ENCODE measurements at places on chromosomes 12 and 14. TPM values are rescaled to one million over a fixed set of nuclear protein-coding genes. Genes with fewer than 3 reads are reported as not detected.

LRP6 gene
- polyA plus RNA-seq: 10.4 TPM

- H3K4me1 ChIP-seq: peaks cover 11% of the 10 kb centered on the region
- no peak overlapping the region for H3K27ac ChIP-seq
- H3K36me3 ChIP-seq: peaks cover 34% of the 10 kb centered on the region
- peak; percentile 88 for DNase-seq
- no peak overlapping the region for H3K4me3 ChIP-seq
- H3K27me3 ChIP-seq: no peaks in the 10 kb centered on the region
Observed at GRCh38 chr14:60151715-60152114, 13.5 kb downstream of the DHRS7 start.

CHPT1 gene
- 143 TPM for polyA plus RNA-seq

DNA sequence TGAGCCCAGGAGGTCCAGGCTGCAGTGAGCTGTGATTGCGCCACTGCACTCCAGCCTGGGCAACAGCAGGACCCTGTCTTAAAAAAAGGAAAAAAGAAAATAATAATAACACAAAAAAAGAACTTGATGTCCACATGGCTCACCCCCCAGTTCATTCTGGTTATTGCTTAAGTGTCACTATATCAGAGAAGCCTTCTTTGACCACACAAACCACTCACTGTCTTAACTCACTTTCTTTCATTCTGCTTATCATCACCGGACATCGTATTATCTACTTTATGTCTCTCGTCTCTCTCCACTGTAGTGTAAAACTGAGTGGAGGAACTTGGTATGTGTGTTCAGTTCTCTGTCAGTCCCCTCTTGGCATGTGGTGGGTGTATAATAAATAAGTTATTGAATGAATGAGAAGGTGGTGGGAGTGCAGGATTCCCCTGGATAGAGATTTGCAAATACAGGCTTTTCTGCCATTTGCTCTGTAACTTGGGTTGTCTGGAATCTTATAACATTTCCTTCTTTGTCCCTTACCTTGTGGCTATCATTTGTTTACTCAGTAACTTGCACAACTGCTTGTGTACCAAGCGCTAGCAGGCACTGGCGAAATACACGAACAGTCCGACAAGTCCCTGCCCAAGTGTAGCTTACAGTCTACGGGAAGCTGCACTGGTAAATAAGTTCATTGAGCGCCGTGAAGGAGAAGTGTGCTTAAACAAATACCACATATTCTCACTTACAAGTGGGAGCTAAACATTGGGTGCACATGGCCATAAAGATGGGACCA is 86.6 kb upstream of the TRAF3 start:
- DNase-seq: no peak
- H3K27me3 ChIP-seq: no peaks in the 10 kb centered on the region
- no peaks in the 10 kb centered on the region for H3K36me3 ChIP-seq
- H3K4me1 ChIP-seq: no peaks in the 10 kb centered on the region
- H3K4me3 ChIP-seq: no peak overlapping the region
- no peak overlapping the region for H3K27ac ChIP-seq

GRCh38 chr12:25852792-25853191 is 105.7 kb upstream of the RASSF8 start:
- no peak overlapping the region for H3K27ac ChIP-seq
- no peaks in the 10 kb centered on the region for H3K4me1 ChIP-seq
- H3K27me3 ChIP-seq: no peaks in the 10 kb centered on the region
- H3K36me3 ChIP-seq: no peaks in the 10 kb centered on the region
- no peak for DNase-seq
- no peak overlapping the region for H3K4me3 ChIP-seq

DNA sequence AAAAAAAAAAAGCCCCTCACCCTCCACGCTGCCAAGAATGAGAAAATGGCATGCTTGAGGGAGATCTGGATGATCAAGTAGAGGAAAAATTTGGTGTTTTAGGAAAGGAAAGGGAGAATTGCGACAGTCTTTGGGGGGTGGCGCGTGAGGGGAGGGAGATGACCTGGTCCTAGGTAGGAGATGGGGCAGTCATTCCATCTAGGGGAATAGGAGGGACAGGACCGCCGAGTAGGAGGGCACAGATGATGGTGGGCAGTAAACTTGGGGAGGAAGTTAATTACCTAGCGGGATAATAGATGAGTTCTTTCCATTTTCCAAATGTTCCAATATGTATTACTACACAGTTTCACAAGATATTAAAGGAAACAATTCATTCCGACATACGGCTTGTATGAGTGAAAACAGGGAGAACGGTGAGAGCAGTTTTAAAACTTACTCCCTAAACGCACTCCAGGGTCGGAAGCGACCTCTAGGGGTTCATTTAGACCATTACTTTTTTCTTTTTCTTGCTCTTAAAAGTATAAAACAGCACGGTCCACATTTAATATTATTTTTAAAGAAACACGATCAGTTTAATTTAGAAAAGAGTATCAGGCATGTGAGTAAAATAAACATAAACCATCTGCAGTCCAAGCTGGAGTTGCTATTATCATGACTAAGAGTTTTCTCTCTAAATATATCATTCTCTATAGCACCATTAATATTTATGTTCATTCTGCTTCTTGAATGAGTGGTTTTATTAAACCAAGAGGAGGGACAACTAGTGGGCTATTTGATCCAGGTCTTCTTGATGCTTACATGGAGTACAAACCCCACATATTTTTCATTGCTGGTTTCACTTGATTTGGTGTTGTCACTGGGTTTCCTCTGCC is 3.0 kb upstream of the FNTB start:
- DNase-seq: peak; percentile 36
- no peak overlapping the region for H3K27ac ChIP-seq
- no peak overlapping the region for H3K4me3 ChIP-seq
- no peaks in the 10 kb centered on the region for H3K27me3 ChIP-seq

DNA sequence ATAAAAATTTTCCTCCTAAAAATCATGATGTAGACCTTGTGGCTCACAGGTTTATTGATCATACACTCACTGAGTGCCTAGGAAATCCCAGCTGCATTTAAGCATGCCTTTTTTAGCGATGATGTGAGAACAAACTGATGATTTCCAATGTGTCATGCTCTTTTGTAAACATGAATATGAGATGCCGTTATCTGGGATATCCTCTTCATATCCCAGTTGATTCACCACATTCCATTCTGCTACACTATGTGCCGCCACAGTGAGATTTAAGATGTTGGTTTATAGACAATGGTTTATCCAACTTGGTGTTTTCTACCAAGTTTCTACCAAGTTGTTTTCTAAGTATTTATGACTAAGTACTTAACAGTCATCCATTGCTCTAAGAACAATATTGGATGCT is 5.2 kb downstream of the OR4E1 start:
- H3K27ac ChIP-seq: no peak overlapping the region
- no peaks in the 10 kb centered on the region for H3K27me3 ChIP-seq
- DNase-seq: no peak
- H3K4me3 ChIP-seq: no peak overlapping the region

SERPINA12 gene
- polyA plus RNA-seq: not detected

PPM1H gene
- 0.97 TPM for polyA plus RNA-seq

DNA sequence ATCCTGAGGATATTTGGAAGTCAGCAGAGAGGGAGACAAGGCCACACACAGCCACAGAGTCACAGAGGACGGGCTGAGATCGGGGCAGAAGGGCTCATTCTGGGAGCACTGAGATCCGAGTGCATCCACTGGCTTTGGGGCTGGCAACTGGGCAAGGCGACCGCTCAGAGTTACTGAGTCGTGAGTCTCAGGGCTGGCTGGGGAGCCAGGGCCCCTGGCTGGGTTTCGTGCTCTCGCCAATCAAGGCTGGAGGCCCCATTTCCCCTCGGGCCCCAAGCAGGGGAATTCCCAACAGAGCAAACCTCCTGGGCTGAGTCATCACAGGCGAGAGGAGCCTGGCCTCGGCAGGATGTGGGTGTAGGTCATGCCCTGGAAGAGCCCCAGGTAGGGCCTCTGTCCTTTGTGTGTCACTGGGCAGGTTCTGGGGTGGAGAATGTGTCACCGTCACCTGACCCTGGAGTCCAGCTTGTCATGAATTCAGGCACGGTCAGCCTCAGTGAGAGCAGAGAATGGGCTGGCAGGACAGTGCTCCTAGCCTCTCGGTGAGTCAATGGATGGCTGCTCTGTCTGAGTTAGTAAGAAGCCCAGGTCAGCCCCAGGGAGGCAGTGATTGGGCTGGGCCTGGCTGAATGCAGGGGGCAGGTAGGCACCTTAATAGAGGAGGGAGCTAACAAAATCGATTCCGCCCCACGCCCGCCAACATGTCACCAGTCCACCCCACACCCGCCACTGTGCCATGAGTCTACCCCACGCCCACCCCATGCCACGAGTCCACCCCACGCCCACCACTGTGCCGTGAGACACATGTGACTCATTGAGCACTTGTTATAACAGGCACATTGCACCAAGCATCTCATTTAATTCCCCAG is 16.9 kb downstream of the ASB2 start:
- H3K36me3 ChIP-seq: no peaks in the 10 kb centered on the region
- no peak overlapping the region for H3K4me3 ChIP-seq
- no peaks in the 10 kb centered on the region for H3K27me3 ChIP-seq
- H3K4me1 ChIP-seq: peaks cover 9% of the 10 kb centered on the region

GRCh38 chr14:104223101-104224041 is 85.0 kb downstream of the KIF26A start:
- peak overlapping the region; percentile 89 for H3K27ac ChIP-seq
- H3K4me3 ChIP-seq: peak overlapping the region; percentile 58
- H3K4me1 ChIP-seq: peaks cover 14% of the 10 kb centered on the region
- no peaks in the 10 kb centered on the region for H3K36me3 ChIP-seq
- DNase-seq: peak; percentile 93

DNA sequence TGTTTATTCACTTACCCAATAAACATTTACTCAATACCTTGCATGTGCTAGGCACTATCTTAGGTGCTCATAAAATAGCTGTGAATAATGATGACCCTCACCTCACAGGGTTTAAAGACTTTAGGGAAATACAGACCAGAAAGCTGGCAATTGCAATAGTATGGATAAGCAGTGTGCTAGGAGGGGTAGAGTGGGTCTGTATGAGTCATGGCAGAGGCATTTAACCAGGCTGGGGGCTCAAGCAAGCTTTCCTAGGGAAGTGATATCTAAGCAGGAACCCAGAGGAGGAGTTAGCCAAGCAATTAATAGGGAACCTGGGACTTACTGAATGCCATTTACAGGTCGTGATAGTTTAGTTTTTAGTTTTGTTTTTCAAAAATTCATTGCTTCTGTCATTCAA is 123.9 kb upstream of the CCDC198 start:
- DNase-seq: no peak
- no peak overlapping the region for H3K4me3 ChIP-seq
- H3K27ac ChIP-seq: no peak overlapping the region
- no peaks in the 10 kb centered on the region for H3K4me1 ChIP-seq
- H3K27me3 ChIP-seq: no peaks in the 10 kb centered on the region
- H3K36me3 ChIP-seq: no peaks in the 10 kb centered on the region

ARHGAP9 gene
- polyA plus RNA-seq: 46.4 TPM

GRCh38 chr12:77924703-77925102 is 94.0 kb downstream of the NAV3 start:
- DNase-seq: no peak
- no peaks in the 10 kb centered on the region for H3K36me3 ChIP-seq
- no peak overlapping the region for H3K4me3 ChIP-seq
- H3K27me3 ChIP-seq: no peaks in the 10 kb centered on the region

GRCh38 chr12:119803381-119803791 is 73.7 kb downstream of the CIT start:
- H3K4me1 ChIP-seq: peaks cover 16% of the 10 kb centered on the region
- DNase-seq: peak; percentile 66
- H3K4me3 ChIP-seq: no peak overlapping the region
- no peaks in the 10 kb centered on the region for H3K36me3 ChIP-seq

C12orf42 gene
- polyA plus RNA-seq: not detected

- H3K4me1 ChIP-seq: peaks cover 7% of the 10 kb centered on the region
- H3K27me3 ChIP-seq: no peaks in the 10 kb centered on the region
- no peak overlapping the region for H3K4me3 ChIP-seq
- no peaks in the 10 kb centered on the region for H3K36me3 ChIP-seq
- peak; percentile 31 for DNase-seq
Observed at GRCh38 chr12:93624595-93625294, 52.3 kb downstream of the SOCS2 start.

KRT2 gene
- not detected for polyA plus RNA-seq

DNA sequence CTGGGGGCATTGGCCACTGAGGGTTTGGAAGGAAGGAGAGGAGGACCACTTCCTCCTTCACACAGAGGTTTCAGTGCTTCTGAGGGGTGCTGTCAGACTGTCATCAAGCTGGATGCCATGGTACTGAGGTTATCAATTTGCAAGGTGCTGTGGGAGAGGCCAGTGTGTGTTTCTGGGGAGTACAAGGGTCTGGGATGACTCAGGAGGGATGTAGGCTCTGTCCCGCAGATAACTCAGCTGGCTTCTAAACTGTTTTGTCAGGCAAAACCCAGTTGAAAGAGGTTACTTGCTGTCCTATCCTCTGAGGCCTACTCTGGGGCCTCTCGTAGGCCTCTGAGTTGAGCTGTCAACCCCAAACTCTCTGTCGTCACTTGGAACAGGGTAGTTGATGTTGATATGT is 22.8 kb downstream of the ADCK1 start:
- DNase-seq: no peak
- H3K27me3 ChIP-seq: no peaks in the 10 kb centered on the region
- H3K27ac ChIP-seq: no peak overlapping the region
- no peak overlapping the region for H3K4me3 ChIP-seq
- no peaks in the 10 kb centered on the region for H3K36me3 ChIP-seq
- H3K4me1 ChIP-seq: no peaks in the 10 kb centered on the region

GRCh38 chr12:109098183-109098604 is 797 bp downstream of the UNG start:
- peaks cover 15% of the 10 kb centered on the region for H3K36me3 ChIP-seq
- no peaks in the 10 kb centered on the region for H3K27me3 ChIP-seq
- peak overlapping the region; percentile 71 for H3K4me3 ChIP-seq
- peaks cover 23% of the 10 kb centered on the region for H3K4me1 ChIP-seq
- DNase-seq: peak; percentile 83

ETFRF1 gene
- polyA plus RNA-seq: 140 TPM

DNA sequence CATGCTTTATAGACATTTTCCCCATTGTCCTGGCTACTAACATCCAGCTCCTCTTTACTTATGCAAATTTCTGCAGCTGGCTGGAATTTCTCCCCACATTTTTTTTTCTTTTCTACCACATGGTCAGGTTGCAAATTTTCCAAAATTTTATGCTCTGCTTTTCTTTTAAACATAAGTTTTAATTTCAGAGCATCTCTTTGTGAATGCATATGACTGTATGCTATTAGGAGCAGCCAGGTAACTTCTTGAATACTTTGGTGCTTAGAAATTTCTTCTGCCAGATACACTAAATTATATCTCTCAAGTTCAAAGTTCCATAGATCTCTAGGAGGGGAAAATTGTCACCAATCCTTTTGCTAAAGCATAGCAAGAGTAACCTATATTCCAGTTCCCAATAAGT is 365.9 kb downstream of the LRFN5 start:
- DNase-seq: no peak
- no peaks in the 10 kb centered on the region for H3K27me3 ChIP-seq
- H3K27ac ChIP-seq: no peak overlapping the region
- H3K36me3 ChIP-seq: no peaks in the 10 kb centered on the region
- no peak overlapping the region for H3K4me3 ChIP-seq

- no peak for DNase-seq
- no peak overlapping the region for H3K27ac ChIP-seq
- H3K4me1 ChIP-seq: no peaks in the 10 kb centered on the region
- H3K4me3 ChIP-seq: no peak overlapping the region
- H3K27me3 ChIP-seq: no peaks in the 10 kb centered on the region
Observed at GRCh38 chr14:29773990-29774389, 153.7 kb downstream of the PRKD1 start.

MANSC1 gene
- polyA plus RNA-seq: 24.3 TPM

GRCh38 chr12:91326058-91327027 is 143.7 kb upstream of the DCN start:
- DNase-seq: peak; percentile 67
- H3K4me1 ChIP-seq: no peaks in the 10 kb centered on the region
- H3K4me3 ChIP-seq: no peak overlapping the region
- H3K27ac ChIP-seq: no peak overlapping the region

RIMKLB gene
- 225 TPM for polyA plus RNA-seq

Data from adrenal gland (tissue), 19 donors.